ENCODE measurements at places on chromosomes 3 and 15.

- no peak for DNase-seq
Observed at GRCh38 chr15:48964898-48965297, 1.2 kb upstream of the SHC4 start.

DNA sequence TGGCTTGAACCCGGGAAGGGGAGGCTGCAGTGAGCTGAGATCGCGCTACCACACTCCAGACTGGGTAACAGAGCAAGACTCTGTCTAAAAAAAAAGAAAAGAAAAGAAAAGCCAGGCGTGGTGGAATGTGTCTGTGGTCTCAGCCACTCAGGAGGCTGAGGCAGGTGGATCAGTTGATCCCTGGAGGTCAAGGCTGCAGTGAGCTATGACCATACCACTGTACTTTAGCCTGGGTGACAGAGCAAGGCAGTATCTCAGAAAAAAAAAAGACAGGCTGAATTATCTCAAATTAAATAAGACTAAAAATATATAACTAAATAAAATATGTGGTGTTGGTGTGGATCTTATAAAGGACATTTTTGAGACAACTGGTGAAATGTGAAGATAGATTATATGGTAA is 20.6 kb downstream of the SMARCC1 start:
- DNase-seq, result no peak

- DNase-seq, result no peak
Observed at GRCh38 chr15:67999320-68000100, 54.6 kb upstream of the PIAS1 start.

- no peak for DNase-seq
Observed at GRCh38 chr15:69664572-69665571, 212.3 kb downstream of the RPLP1 start.

GRCh38 chr3:127731546-127732289 is 59.0 kb downstream of the ABTB1 start:
- DNase-seq, result no peak

Data from SW 1271 (cell line).